ENCODE measurements at places on chromosomes 16 and 17.
A peak's percentile ranks its signal among the peaks of the same experiment; 100 is the strongest.

DNA sequence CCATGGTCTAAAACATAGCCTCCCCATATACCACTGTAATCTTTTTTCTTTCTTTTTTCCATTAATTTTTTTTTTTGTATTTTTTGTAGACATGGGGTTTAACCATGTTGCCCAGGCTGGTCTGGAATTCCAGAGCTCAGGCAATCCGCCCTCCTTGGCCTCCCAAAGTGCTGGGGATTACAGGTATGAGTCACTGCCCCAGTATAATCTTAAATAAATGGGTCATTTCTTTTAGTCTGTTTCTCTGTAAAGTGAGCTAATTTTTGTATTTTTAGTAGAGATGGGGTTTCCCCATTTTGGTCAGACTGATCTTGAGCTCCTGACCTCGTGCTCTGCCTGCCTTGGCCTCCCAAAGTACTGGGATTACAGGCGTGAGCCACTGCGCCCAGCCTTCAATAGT, 5.7 kb upstream of the NME1 start:
- DNase-seq, result no peak

DNA sequence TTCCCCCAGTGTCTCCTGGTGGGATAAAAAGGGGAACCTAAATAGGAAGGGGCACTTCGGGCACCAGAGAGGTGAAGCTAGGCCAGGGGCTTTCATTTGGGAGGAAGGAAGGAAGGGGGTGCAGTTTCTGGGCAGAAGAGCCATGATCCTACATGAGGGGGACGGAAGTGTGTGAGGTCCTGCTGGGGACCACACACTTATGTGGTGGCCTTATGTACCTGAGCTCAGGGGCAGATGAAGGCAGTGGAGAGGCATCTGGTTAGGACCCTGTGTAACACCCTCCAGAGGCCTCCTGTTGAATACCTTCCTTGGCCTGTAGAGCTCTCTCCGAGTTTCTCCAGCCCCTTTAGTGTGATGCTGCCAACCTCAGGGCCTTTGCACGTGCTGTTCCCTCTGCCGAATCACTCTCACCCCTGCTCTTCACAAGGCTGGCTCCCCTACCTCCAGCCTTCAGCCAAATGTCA, 21.2 kb downstream of the IGFBP4 start:
- DNase-seq, result no peak

- DNase-seq, result no peak
These were observed 11.3 kb downstream of the MMP2 start for GRCh38 chr16:55490301-55490700.

DNA sequence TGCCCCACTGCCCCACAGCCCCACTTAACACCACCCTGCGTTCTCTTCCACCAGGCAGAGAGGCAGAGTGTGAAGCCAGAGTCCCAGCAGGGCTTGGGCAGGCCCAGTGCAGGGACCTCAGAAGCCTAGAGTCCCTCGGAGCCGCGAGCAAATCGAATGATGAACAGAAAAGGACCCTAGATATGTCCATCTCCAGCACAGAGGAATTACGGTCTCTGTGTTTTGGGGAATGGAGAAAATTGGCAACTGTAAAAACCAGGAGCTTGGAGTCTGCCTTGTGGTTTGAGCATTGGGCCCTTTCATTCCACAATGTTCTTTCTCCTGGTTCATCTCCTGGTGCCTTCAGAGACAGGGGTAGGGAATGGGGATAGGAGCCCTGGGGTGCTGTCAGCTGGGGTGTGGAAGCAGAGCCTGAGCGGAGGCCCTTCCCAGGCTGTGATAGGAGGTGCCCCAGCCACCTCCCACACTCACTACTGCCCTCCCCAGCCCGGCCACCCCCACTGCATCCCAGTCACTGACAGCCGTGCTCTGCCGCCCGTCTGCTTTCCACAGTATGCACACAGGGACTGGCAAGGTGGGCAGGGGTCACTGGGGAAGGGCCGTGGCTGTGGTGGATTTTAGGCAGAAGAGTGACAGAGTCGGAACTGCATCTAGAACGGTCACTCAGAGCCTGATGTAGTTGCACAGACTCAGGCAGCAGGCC, 26.7 kb downstream of the TBX4 start:
- no peak for DNase-seq

DNA sequence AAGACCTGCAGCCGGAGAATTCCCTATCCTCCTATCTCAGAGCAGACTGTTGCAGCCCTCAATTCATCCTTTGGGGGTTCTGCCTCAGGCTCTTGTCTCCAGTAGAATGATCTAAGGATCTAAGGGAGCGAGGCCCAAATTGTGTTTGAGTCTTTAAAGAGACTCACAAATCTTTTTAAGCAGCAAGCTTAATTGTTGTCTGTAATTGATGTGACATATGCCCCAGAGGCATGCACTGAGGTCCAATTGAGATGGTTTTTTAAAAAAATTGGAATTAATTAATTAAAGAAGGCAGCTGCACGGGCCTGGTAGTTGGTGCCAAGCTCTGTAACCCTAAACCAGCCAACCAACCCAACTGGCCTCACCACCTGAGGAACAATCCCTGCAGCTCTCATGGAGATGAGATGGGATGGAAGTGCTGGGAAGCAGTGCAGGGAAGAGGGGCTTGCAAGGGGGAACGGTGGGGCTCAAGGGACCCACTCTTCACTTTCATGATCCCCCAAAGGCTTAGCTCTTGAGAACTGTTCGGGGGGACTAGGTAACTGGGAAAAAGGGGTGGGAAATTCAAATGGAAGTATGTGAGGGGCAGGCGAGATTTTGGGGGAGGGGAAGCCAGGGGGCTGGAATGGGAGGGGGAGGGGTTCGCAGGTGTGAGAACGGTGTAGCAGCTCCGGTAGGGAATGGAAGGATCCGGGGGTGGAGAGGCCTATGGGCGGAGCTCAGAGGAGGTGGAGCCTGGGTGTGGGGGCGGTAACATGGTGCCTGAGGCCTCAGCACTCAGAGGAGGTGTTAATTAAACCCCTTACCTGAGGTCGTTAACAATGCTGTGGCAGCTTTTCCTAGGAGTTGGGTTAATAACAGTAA, 9.2 kb upstream of the ZNF652 start:
- DNase-seq, result no peak

- DNase-seq, result no peak
These were observed 20.5 kb downstream of the PRKCB start for GRCh38 chr16:23856251-23856709.

DNA sequence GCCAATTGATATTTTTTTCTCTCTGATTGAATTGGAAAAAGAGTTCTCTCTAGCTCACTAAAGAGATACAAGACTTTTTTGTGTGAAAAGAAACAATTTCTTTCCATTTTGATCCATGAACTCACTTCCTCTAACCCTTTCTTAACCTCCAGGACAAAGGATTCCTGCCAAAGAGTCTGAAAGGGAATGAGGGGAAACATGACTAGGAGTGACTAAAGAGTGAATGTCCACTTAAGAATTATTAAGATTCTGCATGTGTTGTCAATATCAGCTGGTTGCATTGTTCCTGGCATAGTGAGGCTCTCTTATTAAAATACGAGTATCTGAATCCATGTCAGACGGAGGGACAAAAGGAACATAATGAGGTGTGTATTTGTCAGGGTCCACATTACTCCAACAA, 344.7 kb downstream of the GRIN2A start:
- no peak for DNase-seq

GRCh38 chr17:67784364-67785121, 40.8 kb upstream of the BPTF start:
- DNase-seq, result no peak

DNA sequence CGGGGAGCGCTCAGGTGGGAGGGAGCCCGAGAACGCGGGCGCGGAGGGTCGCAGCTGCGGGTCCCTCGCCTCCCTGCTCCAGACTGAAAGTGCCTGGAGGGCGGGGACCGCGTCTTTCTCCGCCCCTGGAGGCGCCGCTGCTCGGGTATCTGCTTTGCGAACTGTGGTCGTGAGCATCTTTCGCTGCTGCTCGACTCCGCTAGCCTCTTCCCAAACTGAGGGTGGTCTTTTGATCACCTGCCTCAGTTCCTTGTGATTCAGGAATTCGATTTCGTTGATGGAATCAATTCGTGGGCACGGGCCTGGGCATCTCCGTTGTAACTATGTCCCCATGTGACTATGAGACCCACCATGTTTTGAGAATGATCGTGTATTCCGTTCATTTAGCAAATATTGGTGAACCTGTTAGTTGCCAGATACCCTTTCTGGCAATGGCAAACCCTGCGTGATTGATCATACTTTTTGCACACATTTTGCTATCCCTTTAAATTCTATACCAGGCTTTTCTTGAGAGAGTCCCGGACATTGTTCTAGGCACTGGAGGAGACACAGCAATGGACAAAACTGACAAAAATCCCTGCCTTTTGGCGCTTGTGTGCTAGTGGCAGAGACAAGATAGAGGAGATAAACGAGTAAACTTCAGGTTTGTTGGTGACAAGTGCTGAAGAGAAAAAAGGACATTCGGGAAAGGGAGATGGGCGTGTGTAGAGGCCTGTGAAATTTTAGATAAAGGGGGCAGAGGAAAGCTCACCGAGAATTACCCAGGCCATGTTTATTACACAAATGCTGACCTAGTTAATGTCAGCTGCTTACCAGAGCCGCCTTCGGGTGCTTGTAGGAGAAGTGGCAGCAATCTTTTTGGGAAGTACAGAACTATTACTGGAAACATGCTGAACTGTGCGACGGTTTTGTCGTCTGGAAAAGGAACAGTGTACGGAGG, 948 bp downstream of the UTP18 start:
- peak; percentile 30 for DNase-seq

DNA sequence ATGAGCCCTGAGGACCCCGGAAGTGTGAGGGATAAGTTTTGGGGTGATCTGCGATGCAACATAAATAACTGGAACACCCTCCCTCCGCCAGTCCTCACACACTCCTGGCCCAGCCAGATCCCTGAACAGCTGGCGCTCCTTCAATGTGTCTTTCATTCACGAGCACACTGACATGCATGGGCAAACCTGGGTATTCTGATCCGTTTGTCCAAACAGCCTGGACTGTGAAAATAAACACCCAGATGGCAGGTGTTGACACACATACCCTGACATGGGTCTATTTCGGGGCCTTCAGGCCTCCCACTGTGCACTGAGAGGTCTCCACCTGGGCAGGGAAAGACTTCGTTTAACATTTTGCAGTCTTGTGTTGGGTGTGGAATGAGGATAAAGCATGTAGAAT, 3.0 kb upstream of the CPNE2 start:
- no peak for DNase-seq

- DNase-seq, result no peak
These were observed 50.5 kb downstream of the IKZF3 start for GRCh38 chr17:39813631-39814030.

DNA sequence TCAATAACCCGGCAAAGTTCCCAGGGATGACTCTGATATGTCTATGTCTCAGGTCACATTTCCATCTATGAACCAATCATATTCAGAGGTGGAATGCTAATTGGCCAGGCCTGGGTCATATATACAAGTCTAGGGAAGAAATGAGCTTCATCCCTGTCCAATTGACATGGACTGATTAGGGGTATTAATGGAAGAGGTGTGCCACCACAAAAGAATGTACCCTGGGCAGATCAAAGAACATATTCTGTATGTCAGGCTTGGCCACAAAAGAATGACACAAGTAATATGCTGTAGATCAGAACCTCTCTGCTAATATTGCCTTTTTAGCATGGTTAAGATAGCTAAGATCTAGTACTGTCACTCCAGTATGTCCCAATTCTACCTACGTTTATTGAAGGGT, 6.7 kb downstream of the SLC35G3 start:
- no peak for DNase-seq

- no peak for DNase-seq
These were observed 608.0 kb upstream of the CDH8 start for GRCh38 chr16:62644030-62644812.

GRCh38 chr17:28854457-28855335, at the start of gene ERAL1:
ERAL1 (plus strand) TSS chr17:28855016; CDS start chr17:28855035, 19 bp downstream.
- DNase-seq, result peak; percentile 89

DNA sequence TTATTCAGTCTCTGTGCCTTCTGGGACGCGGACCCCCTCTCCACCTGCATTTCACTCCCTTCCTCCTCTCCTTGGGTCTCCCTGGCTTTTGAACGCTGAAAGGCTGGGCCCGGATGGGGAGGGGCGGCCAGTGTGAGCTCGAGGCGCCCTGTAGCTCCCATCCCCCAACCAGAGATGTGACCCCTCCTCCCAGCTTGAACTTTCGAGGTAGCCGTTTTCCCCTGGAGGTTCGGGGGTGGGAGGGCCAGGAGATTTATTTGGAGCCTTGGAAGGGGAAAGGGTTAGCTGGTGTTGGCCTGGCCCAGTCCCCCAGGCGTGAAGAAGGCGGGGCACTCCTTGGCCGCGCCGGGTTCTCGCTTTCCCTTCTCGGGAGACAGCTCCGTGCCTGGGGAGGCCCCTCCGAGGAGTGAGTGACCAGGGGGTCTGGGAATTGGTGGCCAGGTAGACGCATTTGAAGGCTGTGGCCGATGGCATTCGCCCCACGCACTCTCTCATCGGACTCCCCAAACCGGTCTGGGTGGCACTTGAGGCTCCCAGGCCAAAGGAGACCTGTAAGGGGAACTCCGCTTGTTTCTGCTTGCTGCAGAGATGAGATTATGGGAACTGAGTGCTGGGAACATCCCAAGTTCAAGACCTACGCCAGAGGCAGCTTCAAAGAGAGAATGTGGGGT, 942 bp downstream of the LDAF1 start:
- no peak for DNase-seq

GRCh38 chr17:40309031-40309948, at the start of gene RARA:
RARA (plus strand) TSS chr17:40309180; CDS start chr17:40331219, 22,039 bp downstream.
- no peak for DNase-seq

DNA sequence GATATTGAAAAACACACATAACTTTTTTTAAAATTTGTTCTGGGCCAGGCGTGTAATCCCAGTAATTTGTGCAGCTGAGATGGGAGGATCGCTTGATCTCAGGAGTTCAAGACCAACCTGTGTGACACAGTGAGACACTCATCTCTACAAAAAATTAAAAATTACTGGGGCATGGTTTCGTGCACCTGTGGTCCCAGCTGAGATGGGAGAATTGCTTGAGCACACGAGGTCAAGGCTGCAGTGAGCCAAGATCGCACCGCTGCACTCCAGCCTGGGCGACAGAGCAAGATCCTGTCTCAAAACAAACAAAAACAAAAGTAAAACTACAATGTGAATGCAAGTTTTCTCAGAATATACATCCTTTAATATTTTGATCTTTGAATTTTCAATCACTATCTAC, 15.1 kb downstream of the C16orf54 start:
- DNase-seq, result no peak

DNA sequence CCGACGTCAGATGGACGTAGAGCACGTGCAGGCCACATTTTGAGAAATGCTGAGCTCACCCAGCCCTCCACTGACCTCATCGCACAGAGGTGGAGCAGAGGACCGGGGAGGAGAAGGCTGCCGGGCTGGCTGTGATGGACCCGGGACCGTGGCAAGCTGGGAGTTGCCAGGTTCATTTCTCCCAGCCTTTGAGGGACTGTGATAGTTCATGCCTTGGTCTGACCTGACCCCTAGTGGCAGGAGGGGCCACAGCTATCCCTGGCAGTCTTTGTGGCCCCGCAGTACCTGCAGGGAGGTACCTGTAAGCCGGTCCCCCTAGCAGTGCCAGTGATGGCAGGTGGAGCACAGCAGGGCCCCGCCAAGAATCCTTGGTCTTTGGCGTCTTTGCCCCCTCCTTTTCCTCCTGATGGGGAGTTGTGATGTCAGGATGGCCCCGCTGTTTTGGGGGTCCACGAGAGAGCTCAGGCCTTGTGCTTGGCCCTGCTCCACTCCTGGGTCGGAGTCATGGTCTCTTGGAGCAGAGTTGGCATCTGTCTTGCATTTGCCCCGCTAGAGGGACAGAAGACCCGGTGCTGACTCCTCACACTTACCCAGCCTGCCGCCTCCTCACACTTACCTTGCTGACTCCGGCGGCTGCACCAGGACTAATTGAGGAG, 50.4 kb downstream of the OR1D5 start:
- peak; percentile 74 for DNase-seq

GRCh38 chr16:9738690-9739089, 443.5 kb downstream of the GRIN2A start:
- DNase-seq, result no peak

Measured in GM19239 (cell line).